ENCODE measurements at places on chromosomes 1 and 21.

DNA sequence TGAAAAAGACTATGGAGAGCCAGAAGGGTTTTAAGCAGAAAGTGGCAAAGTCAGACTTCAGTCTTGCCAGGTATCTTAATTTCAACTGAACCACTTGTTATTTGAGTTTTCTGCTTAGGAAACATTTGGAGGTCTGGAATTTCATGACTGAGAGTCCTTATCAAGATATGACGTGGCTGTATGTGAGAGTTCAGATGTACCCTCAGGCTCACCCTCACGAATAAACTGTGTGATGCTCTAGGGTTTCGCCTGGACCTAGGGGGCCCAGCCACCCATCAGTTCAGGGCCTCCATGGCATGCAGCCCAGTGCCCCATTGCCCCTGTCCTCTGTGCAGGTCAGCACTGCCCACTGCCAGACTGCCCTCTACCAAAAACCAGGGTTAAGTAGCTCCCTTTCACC is 30.6 kb upstream of the TADA1 start:
- DNase-seq = no peak

DNA sequence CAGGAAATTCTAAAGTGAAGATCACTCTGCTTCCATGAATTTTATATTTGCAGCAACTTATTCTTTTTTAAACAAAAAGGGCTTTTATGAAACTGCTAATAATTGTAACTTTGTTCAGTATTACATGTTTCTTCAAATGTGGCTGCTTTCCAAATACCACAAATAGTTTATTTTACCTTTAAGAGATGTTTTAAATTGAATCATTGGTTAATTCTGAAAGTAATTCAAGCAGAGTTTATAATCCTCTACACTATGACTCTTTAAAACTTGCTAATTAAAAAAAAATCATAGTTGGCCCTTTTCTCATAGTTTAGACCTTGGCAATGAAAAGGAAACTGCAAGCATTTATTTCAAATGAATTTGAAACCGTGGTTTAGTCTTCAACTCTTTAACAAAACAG is 59.6 kb downstream of the SDCCAG8 start:
- DNase-seq = peak; percentile 58

DNA sequence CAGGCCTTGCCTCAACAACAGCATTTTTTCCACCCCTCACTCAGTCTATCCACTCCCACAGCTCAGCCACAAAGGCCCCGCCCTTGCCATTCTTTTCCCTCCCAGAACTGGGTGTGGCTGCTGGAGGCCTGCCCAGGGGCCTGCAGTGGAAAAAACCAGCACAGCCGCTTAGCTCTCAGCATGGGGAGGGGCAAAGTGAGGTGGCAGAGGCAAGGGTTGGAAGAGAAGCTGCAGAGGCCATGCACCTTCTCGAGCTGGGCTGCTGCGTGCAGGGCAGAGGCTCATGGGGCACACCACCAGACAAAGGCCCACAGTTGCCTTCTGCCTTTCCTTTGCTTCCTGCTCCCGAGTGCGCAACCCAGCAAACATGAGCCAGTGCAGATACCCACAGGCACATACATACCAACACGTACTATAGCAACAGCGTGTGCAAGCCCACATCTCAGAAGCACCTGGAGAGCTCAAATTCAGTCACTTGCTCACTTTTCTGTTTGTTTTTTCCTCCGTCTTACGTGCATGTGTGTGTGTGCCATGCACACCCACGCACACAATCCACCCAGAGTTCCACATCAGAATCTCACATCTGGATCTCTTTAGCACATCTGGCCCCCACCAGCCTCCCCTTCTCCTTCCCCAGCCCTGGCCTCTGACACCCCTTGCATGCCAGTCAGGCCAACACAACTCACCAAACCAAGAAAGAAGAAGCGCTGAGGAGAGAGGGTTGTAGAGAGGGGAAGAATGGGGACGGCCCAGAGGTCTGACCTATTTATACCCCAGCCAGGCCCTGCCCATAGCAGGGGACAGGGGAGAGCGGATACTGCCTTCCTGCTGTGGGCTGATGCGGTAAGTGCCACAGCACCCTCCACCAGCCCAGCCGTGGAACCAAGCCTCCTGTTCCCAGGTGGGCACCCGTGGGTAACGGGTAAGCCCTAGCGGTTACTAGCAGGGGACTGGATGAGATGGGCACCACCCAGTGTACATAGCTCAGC is at the start of gene S100A4:
Gene S100A4 (minus strand): TSS at position 740 of the 989 bp plus-strand sequence. CDS start 1,012 bp downstream, outside the sequence.
- DNase-seq = peak; percentile 96

- DNase-seq = no peak
Observed at GRCh38 chr1:172893146-172893841, 157.4 kb downstream of the TNFSF18 start.

DNA sequence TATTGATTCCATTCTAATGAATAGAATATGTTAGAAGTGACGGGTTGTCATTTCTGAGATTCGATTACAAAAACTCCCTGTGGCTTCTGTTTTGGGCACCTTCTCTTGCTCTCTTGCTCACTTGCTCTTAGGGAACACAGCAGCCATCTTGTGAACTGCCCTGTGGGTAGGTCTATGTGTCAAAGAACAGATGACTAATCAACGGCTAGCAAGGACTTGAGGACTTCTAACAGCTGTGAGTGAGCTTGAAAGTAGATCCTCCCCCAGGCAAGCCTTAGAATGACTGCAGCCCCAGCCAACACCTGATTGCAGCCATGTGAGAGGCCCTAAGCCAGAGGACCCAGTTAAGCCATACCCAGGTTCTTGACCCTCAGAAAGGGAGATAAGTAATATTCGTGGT is 49.3 kb downstream of the AZIN2 start:
- DNase-seq = no peak

DNA sequence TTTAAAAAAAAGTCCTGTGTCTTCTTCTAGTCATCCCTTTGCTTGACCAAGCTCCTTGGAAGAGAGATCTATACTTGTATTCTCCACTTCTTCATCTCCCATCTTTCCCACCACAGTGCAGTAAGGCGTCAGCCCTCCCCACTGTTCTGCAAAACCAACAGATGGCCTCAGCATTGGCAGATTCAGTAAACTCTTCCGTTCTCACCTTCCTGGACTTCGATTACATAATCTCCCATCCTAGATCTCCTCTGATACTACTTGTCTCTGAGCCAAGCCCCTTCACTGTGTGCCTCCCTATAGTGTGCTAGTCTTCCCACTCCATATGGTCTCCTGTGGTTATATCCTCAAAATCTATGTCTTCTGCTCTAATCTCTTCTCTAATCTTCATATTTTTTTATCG is 1.6 kb upstream of the COLGALT2 start:
- DNase-seq = no peak

DNA sequence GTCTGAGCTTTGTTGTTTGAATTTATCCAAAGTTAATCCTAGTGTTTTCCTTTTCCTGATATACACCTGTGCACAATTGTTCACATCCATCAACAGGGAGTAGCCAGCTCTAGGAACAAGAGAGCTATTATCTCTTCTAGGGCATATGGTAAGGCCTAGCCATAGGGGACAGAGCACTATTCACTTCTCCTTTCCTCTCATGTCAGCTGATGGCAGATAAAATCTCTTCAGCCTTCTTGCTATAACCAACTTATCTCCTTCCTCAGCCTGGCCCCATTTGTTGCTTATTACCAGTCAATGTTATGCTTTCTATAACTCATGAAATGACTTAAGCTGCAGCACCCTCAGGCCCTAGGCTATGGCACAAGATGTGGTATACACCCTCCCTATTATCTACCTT is 38.9 kb downstream of the PATJ start:
- peak; percentile 45 for DNase-seq

- peak; percentile 32 for DNase-seq
Observed at GRCh38 chr1:241482761-241483250, 36.7 kb downstream of the FH start.

GRCh38 chr1:60073605-60074278 is at the start of gene C1orf87:
Gene C1orf87 (minus strand): TSS chr1:60073770. CDS start chr1:60072643, 1,127 bp downstream.
- DNase-seq = no peak

DNA sequence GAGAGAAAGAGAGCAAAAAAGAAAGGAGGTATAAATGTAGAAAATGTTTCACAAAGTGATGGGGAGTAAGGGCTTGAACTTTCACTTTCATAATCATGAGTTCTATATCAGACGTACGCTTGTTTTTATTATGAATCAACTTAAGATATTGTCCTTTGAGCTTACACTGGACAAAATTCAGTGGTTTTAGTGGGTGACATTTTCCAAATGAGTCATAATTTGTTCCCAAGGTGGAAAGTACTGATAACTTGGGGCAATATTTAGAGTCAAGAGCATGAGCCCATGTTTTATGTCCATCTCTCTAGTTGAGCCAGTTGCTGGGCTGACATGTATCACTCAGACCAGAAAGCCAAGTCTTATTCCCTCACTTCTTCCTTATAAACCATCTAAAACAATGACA is 161.6 kb downstream of the CHRM3 start:
- DNase-seq = no peak

- DNase-seq = no peak
Observed at GRCh38 chr1:23083714-23084480, 64.6 kb downstream of the KDM1A start.

All from COLO829 (cell line).